ENCODE measurements at places on chromosomes 3 and 15. TPM values are rescaled to one million over a fixed set of nuclear protein-coding genes. Genes with fewer than 3 reads are reported as not detected.
A peak's percentile ranks its signal among the peaks of the same experiment; 100 is the strongest.

Gene ACTC1
- 1.6 TPM for total RNA-seq

Gene PARP15
- 0.32 TPM for total RNA-seq

Gene BDH1
- 110 TPM for total RNA-seq

Gene TM6SF1
- 20.5 TPM for total RNA-seq

Gene PRR20G
- not detected for total RNA-seq

Gene RTP1
- total RNA-seq, result 4.1 TPM

Gene APBA2
- 191 TPM for total RNA-seq

Gene ACAP2
- 75.5 TPM for total RNA-seq

DNA sequence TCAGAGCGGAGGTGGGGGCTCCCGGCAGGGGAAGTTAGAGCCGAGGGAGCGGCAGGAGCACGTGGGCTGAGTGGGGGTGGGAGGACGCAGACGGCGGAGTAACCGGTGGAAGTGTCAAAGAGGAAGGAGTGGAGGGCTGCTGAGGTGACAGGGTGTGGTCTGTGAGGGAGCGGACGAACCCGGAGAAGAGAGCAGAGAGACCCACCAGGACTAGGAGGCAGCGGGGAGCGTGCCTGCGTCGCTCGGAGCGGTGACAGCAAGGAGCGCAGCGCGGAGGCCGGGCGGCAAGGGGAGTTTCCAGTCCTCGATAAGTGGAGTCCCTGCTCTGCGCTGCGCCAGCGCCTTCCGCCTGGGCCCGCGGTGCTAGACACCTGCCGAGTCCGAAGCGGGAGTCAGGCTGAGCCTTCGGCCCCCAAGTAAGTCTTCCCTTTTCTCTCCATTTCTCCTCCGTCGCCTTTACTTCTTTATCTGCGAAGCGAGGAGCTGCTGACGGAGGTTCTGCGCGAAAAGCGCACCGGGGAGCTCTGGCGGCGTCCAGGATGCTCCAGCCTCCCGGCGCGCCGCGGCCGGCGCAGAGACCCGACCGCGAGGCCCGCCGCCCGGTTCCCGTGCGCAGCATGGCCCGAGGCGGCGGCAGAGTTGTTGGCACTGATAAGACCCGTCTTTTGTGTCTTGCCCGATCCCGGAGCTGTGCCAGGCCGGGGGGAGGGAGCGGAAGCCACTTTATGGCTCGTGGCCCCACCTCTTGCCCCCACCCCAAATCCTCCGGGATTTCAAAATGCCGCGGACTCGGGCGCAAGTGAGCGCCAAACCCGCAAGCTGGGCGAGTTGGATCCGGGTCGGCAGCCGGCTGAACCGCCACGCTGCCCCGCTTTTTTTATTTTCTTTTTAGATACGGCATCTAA, 533.0 kb upstream of the SEMA6D start:
- DNase-seq, result peak; percentile 51

DNA sequence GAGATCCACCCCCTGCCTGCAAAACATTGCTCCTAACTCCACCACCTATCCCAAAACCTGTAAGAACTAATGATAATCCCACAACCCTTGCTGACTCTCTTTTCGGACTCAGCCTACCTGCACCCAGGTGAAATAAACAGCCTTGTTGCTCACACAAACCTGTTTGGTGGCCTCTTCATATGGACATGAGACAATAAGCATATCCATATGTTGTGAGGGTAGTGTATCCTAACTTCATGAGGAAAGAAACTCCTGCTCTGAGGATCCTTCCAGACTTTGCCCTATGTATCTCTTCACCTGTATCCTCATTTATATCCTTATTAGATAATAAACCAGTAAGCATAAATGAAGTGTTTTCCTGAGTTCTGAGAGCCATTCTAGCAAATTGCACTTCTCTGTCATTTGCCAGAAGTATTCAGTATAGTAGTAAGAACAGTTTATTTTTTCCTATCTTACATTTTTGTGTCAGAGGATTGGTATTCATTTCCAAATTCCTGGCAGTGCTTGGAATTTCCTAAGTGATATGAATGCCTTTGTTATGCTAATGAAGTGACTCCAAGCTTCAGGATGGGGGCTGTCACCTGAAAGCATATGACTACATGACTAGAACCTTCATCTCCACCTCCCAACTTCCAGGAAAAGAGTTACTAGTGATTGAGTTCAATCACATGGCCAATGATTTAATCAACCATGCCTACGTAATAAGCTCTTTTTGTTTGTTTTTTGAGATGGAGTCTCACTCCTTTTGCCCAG, 30.2 kb downstream of the TTBK2 start:
- no peak for DNase-seq

DNA sequence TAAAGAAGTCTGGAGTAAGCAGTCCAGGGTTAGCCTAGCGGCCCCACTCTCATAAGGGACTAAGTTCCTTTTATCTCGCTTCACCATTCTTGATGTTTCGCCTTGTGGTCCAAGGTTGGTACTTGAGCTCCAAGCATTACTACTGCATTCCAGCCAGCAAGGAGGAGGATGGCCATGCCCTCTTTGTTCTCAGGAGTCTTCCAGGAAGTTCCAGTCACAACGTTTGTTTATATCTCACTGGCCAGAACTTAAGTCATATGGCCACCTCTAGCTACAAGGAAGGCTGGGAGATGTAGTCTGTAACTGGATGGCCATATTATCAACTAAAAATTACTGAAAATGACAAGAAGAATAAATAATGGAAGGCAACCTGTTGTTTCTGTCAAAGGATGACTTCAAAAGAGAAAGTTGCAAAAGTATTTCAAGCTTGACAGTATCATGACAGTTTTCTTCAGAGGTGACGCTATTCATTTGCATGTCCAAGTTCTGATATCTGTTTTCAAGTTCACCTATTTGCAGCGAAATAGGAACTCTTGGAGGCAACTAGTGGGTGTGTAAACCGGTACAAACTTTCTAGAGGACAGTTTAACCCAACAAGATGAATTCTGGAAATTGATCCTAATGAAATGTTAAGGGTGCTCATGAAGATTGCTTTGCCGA, 118.6 kb downstream of the PGPEP1L start:
- DNase-seq, result no peak

DNA sequence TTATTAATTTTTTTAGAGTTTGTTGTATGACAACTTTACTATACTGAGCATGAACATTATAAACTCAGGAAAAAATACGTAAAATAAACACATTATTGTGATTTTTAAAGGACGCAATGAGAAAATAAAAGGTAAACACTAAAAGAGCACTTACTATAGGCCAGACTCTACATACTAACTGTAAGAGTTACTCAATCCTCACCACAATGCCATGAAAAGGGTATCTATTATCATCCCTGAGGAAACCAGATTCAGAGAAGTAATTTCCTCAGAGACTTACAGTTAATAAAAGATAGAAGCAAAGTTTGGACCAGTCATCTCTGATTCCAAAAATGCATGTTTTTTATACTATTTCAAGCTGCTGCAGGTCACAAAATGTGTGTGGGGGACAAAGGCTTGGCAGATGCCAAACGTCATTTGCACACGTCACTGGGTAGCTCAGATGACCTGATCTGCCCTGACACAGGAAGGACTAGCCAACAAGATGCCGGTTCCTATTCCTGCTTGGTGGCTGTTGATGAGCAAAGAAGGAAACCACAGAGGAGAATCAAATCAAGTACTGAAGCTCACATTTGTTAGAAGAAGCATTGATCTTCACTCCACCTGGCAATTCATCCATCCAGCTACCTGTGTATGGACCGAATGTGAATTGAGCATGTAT, 42.3 kb downstream of the KLHL6 start:
- no peak for DNase-seq

GRCh38 chr3:175258763-175259162, 399.6 kb downstream of the NAALADL2 start:
- no peak for DNase-seq

- no peak for DNase-seq
These were observed 81.4 kb downstream of the TM4SF4 start for GRCh38 chr3:149555927-149556326.

DNA sequence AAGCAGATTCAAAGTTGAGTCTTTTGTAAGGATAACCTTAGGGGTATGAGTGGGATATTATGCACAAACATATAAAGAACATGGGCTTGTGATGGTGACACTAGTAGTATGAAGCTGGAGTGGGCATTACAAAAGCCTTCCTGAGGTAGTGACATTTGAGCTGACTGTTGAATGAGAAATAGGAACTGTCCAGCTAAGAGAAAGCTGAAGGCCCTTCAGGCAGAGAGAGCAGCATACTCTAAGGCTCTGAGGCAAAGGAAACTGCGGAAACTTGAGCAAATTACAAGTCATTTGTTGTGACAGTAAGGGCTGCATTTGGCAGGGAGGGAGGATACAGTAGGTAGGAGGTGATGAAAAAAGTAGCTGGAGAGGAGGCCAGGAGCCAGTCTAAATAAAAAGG, 190.7 kb upstream of the CD96 start:
- DNase-seq, result no peak

GRCh38 chr3:115040673-115041286, 106.3 kb downstream of the ZBTB20 start:
- peak; percentile 19 for DNase-seq

- no peak for DNase-seq
These were observed 56.1 kb upstream of the CACNA2D3 start for GRCh38 chr3:54066253-54066652.

- DNase-seq, result no peak
These were observed 148.1 kb downstream of the SNRK start for GRCh38 chr3:43434431-43434830.

DNA sequence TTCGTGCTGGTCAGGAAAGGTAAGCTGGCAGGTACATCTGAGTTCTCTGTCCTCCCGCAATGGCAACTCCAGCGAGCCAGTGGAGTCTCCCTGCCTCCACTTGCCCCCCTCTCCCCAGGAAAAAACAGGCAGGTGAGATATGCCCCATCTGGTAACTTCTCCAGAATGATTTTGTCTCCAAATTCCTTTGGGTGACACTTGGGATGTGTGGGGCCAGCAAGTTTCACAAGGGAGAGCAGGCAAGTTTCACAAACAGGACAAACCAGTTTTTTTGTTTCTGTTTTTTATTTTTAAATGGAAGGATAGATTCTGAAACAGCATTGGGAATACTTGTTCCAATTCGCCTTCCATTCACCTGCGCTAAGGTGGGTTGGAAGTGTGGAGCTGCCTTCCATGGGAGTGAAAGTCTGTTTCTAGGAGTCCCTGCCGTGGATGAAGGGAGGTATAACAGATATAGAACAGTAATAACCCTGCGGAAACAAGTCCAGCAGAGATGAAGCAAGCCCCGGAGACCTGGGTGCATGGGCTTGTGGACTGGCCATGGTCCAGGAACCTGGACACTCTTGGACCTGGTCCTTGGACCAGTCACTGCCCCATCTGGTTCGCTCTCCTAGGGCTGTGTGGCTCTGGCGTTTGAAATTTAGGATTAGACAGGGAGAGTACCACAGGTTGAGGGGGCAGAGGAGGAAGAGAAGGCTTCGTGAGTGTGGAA, 22.9 kb upstream of the KIF23 start:
- DNase-seq, result no peak

DNA sequence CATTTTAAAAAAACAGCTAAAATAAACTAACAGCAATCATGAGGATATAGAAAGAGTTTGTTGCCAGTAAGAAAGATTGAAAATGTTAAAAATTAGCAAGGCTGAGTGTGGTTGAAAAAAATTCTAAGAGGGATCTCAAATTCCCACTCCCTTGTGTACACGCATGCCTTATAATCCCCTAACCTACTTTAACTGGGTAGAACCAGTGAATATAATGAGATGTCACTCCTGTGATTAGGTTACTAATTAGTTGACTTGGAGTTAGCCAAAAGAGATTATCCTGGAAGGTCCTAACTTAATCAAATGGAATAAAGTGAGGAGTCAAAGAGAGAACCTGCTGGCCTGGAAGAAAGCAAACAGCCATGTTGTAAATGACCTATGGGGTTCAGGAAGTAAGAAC, 286.0 kb upstream of the TGFBR2 start:
- DNase-seq, result no peak

DNA sequence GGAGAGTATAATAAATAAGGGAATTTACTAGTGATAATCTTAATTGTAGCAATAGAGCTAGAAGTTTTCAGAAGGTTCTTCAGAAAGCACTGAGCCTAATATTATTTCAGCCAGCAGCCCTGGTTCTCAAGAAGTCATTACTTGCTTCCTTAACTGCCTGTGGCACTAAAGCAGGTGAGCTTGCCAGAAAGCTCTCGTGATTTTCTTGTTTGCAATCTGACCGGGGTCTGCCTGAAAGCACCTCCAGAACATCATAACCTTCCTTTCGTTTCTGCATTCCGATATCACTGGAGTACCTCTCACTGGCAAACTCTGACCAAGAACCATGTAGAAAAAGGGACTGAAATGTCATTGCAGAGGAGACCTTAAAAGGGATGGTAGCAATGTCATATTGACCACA, 510.3 kb downstream of the ZIC1 start:
- no peak for DNase-seq

DNA sequence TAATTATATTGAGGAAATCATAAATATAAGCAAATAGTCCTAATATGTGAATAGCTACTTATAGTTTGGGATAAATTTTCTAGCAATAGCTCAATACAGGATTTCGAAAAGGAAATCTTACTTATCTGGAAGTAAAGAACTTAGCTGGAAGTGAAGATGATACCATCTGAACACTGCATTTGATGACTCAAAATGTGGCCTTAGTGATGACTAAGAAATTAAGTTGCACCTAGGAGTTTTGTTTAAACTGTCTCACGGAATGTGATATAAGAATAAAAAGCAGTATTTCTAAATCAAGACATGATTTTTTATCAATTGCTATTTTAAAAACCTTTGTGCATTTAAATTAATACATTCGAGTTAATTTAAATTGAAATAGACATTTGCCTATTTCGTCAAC, 91.2 kb downstream of the EOMES start:
- no peak for DNase-seq

DNA sequence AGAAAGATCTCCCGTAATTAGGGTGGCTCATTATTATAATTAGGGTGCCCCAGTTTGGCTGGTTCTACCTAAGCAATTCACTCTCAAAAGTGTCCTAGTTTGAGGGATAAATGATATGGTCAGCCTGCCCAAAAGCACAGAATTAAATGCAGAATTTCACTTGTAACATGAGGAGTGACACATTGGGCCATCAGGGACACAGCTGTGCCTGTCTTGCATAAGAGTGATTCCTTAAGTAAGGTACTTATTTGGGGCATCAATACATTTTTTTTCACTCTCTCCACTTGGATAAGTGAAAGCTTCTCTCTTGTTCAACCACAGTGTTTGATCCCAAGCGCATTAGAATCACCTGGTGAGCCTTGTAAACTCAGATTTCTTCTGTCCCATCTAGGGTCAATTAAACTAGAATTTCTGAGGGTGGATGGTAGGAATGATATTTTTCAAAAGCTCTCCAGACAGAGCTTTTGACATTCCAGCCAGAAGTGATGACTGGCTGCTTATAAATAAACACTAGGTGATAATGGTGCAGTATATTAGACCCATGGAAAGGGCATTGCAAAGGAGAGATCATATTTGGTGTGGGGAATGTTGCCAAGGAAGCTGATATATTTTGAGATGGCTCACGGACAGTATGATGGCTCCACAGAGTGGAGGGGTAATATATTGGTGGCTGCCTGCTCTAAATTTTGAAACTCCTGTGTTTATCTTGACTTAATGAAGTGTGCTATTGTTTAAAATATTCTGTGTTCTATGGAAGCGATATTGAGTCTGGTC, 458.1 kb upstream of the RASGRP1 start:
- DNase-seq, result no peak

- DNase-seq, result no peak
These were observed 26.0 kb upstream of the BUB1B start for GRCh38 chr15:40134885-40135284.

- no peak for DNase-seq
These were observed 19.2 kb upstream of the MAP6D1 start for GRCh38 chr3:183844606-183845005.

- DNase-seq, result no peak
These were observed 7.3 kb downstream of the FAM98B start for GRCh38 chr15:38461066-38461833.

- DNase-seq, result no peak
These were observed 45.6 kb upstream of the STRIT1 start for GRCh38 chr3:155339052-155339451.

Data from dorsolateral prefrontal cortex (tissue), 122 donors.